Stimulated activated CD8-positive, alpha-beta memory T cell treated with anti-CD3 and anti-CD28 coated beads, Interleukin-4, amount 100 ng/mL, for 1 hour (primary cell): ENCODE measurements at places on chromosomes 6 and 20.

- DNase-seq: no peak
These were observed 132.2 kb upstream of the CST7 start for GRCh38 chr20:24816907-24817306.

DNA sequence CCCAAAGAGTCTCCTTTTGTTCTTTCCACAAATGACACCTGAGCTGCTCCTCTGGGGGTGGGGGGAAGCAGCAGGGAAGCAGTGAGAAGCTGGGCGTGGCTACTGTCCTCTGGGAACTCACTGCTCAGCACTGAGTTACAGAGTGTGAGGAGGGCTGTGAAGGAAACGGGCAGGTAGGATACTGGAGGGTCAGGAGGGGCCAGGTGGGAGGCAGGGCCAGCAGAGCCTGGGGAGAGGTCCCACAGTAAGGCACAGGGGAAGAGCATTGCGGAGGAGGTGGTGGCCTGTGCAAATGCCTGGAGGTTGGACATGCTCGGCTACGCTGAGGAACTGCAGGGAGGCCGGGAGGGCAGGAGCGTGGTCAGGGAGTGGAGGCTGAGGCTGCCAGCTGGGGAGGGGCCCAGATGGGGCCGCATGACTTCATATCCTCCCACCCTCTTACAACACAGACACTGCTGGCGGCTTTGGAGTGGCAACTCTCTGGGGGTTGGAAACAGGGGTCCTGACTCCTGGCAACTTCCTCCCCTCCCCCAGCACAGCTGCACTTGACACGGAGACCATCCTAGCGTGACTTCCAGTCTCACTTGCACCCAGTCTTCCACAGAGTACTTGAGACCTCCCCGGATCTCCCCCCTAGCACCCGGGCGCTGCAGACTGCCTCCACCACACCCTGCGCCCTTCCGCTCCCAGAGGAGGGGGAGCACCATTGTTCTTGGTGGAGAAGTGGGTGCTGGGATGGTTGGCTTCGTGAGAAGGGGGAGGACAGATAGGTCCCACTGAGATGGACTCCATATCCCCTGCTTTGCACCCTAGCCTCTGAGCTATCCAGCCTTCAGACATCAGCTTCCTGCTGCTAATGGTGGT, 34.2 kb downstream of the RBM38 start:
- no peak for DNase-seq

DNA sequence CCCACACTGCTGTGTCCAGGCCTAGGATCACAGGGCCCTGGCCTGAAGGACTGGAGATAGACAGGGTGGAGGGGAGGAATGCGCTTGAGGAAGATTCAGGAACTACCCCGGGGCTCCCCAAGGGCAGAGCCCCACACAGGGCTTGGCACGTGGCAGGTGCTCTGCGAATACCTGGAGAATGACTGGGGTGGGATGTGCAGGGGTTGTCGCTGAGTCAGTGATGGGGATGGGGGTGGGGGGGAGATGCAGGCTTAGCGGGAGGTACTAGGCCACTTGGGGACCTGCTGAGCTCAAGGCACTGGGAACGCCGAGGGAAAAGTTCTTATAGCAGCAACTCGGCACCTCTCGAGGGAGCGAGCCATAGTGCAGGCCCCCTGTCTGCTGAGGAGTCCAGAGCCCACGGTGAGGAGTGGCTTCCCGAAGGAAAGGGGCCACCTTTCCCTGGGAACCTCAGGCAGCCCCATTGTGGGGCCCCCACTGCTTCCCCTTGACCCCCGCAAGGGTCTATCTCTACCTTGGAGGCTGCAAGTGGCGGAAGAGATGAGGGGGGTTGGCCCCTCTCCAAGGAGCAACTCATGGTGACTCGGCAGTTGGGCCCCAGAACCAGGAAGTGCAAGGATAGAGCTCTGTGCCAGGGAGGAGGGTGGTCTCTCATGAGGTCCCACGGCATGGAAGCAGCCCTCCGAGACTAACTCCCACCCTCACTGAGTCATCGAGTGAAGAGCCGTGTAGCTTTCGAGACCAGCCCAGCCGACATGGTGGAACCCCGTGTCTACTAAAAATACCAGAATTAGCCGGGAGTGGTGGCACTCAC, 33.1 kb downstream of the SRC start:
- DNase-seq: no peak

- no peak for DNase-seq
These were observed 165.6 kb upstream of the SULF2 start for GRCh38 chr20:47950913-47951283.

GRCh38 chr20:52103913-52104545, 87.5 kb downstream of the ZFP64 start:
- DNase-seq: no peak

DNA sequence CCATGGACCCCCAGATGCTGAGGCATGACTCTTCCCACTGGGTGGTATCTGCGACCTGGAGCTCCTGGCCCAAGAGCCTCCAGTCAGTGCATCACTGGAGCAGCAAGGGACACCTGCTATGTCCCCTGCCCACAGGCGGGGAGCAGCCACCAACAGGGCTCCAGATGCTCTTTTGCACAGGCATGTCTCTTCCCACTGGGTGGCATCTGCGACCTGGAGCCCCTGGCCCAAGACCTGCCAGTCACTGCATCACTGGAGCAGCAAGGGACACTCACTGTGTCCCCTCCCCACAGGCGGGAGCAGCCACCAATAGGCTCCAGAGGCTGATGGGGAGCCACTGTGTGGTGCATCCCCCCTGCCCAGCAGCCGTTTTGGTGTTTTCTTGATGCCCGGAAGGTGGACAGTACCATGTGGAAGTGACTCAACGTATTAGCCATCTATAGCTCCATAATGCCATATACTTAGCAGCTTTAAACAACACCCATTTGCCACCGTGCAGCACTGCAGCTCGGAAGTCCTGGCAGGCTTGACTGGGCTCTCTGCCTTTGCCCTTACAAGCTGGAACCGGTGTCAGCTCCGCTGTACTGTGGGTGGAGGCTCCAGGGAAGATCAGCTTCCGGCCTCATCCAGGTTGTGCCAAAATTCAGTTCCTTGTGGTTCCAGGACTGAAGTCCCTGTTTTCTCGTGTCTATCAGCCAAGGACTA, 124.9 kb upstream of the CST7 start:
- DNase-seq: no peak
